NCI-H1092 (cell line): ENCODE measurements at places on chromosomes 16 and 17.

DNA sequence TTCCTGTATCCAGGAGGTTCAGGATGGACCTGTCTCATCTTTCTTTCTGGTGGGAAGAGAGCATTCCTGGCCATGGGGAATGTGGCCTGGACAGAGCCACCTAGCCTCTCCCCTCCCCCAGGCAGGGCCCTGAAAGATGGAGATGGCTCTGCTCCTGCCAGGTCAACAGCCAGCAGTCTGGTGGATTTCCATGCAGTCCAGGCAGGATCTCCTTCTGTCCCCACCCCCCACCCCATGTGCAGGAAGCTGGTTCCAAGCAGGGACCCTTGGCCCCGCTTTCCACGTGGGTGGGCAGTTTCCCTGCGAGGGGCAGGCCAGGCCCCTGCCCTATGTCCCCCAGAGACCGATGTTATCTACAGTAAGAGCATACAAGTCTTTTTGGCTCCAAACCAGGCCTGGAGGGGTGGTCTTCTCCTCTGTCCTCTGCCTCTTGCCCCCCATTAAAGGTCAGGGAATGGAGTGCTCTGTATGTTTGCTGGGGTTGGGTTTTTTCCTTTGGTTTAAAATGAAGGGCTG is 240.5 kb downstream of the SEC14L1 start:
- no peak for DNase-seq

DNA sequence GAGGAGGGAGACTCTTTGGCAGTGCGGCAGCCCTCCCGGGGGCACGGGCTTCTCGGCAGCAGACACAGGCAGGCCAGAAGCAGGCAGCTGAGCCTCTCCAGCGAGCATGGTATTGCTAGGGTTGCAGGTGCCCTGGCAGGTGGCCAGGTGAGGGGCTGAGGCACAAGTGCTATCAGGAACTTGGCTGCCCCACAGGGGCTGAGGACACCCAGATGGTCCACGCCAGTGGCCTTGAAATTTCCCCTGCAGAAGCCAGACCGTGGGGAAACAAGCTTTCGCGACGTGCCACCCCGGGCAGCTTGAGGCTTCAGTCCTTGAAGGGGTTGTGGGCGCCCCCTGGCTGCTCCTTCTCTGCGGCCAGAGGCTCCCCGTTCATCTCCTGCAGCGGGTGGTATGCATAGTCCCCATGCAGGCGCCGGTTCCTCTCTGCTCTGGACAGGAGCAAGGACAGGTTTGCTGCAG is 8.5 kb downstream of the NAGPA start:
- peak; percentile 73 for DNase-seq

- DNase-seq = no peak
Measured at GRCh38 chr16:80015566-80015965, 415.0 kb upstream of the MAF start.

GRCh38 chr17:81414756-81415516 is 19.7 kb downstream of the BAHCC1 start:
- DNase-seq = peak; percentile 58

GRCh38 chr17:12597895-12598294 is 67.8 kb upstream of the MYOCD start:
- no peak for DNase-seq

DNA sequence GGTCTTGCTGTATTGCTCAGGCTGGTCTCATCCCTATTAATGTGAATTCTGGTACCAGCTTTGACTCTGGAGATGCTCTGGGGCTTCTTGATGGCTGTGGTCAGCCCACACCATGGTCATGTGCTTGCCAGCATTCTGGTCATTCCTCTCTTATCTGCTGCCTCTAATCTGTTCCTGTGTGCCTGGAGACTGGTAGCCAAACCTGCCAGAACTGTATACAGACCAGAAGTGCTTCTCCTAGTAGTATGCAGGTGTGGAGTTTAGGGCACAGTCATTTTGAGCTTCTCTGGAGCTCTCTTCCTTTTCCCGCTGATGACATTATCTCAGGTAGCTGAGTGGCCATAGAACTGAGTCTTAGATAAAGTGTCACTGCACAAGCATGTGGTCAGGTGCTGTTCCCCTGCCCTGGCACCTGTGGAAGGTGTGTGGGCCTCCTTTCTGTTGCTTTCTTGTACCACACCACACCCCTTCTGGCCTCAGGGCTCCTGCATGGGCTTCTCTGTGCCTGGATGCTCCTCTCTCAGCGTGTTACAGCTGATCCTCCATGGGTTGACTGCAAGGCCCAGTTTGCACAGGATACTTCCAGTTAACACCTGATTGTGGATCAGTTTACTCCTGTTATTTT is 162.7 kb downstream of the SPECC1 start:
- DNase-seq = no peak

DNA sequence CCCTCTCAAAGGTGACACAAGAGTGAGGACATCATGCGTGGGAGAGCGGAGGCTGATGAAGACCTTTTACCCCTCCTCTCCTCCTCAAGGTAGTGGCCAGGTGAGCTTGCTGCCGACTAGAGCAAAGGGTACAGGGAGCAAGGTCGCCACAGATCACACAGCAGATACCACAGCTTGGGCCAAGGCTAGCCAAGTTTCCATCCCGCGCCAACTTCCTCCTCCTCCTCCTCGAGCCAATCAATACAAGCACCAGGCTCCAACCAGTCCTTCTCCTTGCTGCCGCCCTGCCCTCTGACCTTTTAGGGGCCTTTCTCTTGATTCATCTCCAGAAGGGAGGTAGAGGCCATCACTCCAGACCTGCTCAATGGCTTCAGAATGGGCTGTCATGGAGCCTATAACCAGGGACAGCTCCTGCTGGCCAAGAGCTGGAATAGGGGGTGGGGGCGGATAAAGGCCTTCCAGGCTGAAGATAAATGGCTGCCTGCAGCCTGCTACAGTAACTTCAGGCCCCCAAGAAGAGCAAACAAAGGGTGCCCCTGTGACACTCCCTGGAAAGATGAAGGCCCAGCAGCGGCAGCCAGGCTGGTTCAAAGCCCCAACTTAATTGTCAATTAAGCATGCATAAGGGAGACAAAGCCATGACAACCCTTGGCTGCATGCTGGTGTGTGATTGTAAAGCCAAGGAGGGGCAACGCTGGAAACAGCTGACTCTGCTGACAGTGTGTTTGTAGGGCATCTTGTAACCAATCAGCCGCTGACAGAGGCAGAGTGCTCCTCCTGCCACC is 17.8 kb downstream of the HNF1B start:
- no peak for DNase-seq

GRCh38 chr16:81189100-81189664 is 49.3 kb upstream of the BCO1 start:
- DNase-seq = no peak

- no peak for DNase-seq
Measured at GRCh38 chr17:80053102-80053501, 16.7 kb downstream of the CCDC40 start.

DNA sequence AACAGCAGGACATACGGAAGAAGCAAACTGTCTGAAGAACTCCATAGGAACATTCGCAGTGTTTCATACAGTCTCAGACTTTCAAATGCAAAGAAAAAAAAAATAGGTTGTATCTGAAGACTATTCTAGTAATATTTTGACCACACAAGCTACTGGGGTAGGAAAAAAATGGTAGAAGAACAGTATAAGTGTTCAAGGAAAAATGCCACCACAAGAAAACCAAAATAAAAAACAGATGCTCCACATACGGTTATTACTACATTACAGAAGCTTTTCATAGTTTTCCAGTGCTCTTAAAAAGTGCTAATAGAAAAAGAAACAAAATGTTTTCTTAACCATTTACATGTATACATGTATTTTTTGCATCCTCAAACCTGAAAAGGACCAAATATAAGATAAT is 3.7 kb downstream of the NCOR1 start:
- no peak for DNase-seq

DNA sequence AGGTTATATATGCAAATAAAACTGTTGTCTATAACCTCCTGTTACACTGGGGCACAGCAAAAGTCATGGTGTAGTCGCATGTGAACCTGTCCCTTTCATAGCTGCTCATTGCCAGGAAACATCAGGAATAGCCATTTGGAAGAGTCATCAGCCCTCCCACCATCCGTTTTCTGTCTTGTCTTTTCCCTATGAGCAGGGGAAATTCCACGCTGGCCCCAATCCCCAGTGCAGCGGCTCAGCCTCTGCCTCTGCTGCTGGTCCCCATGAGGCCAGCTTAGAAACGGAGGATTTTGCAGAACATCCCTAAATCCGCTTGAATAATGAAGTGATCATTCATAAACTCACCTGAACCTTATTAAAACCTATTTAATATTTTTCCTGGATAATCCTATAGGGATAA is 10.5 kb downstream of the MAPT start:
- DNase-seq = no peak
